ENCODE measurements at places on chromosomes 7 and 10.

- no peak for DNase-seq
Measured at GRCh38 chr7:11633310-11633709, 198.7 kb downstream of the THSD7A start.

DNA sequence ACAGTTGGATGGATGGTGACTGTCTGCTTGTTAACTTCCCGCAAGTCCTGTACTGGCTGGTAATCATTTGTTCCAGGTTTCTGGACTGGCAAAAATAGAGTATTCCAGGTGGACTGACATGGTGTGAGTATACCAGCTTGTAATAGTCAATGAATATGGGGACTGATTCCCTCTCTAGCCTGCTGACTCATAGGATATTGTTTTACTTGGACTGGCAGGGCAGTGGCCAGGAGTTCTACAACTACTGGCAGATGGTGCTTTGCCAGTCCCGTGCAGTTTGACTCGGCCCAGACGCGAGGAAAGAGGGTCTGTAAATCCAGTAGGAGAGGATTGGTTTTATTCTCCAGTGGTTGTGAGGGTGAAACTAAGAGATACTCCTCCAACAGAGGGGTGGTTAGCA lies 78.0 kb downstream of the PRR15 start:
- no peak for DNase-seq

GRCh38 chr7:11341285-11341944 lies 367.7 kb downstream of the PHF14 start:
- no peak for DNase-seq

DNA sequence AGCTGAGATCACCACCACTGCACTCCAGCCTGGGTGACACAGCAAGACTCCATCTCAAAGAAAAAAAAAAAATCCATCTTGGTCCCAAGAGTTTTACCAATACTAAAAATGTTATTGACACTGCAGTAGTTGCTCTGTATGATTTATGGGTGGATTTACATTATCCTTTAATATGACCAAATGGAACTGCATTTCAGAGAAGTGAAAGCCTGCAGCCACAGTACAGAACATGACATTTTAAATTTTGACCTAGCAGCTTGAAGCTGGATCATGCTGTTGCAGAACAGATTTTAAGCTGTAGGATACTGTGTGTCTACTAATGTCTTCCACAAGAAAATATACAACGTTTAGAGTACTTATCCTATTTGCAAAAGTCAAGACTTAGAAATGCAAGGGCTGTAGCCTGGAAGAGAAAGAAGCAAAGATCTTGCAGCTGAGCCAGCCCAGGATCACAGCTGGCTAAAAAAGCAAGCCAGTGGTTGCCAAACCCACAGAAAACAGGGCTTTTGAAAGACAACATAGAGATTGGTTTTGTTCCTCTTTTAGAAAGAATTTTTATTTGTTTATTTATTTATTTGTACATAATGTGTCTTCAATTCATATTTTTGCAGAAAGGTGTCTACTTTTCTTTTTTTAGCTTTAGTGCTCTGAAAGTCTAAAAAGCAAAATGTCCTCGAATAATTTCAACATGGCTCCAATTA lies 55.2 kb upstream of the WNT16 start:
- no peak for DNase-seq

DNA sequence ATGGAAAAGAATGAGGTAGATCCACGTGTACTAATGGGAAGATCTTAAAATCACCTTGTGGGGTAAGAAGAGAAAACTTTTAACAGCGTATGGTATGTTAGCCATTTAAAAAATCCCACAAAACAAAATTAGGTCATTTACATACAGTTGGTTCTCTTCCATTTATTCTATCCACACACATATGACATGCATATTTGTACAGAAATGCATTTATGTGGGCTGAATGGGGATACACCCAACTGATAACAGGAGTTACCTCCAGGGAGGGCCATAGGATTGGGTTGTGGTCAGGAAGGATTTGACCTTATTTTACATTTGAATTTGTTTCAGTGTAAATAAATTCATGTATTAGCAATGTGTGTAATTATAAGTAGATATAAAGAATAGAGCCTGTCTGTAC lies 71.5 kb downstream of the MCMBP start:
- DNase-seq = no peak

GRCh38 chr7:116331020-116331419 lies 120.7 kb downstream of the TES start:
- no peak for DNase-seq

GRCh38 chr10:55653531-55653930 lies 707.5 kb downstream of the ZWINT start:
- DNase-seq = no peak

DNA sequence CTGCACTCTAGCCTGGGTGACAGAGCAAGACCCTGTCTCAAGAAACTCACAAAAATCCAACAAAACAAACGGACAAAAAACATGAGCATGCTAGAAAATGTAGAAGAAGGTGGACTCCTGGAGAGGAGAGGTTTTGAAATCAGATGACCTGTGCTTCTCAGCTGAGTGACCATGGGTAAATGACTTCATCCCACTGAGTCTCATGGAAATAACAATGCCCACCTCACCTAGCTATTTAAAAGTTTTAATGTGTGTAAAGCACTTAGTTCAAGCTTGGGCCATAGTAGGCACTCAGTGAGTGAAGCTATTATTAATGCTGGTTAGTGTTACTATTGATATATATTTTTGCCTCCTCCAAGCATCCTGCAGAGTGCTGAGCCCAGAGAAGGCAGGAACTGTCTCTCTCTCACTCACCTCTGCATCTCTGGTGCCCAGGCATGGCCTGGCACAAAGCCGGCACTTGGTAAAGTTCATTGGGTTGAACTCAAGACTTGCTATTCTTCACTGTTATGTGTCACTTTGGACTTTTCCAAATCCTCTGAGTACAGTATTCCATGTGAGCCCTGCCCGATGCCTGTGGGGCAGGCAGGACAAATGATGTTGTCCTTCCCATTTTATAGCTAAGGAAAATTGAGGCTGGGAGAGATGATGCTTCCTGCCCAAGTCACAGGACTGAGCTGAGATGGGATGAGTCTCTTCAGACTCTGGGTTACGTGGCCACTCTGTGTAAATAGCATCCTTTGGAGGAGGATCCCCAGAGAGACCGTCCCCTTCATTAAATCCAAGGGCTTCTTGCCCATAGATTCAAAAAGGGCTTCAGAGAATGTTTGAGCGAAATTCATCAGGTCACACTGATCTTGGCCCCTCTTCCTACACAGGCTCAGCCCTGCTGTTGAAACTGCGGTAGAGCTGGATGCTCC lies 81.4 kb upstream of the EMX2 start:
- DNase-seq = no peak

GRCh38 chr7:108561047-108561619 lies 8.4 kb downstream of the THAP5 start:
- DNase-seq = no peak

DNA sequence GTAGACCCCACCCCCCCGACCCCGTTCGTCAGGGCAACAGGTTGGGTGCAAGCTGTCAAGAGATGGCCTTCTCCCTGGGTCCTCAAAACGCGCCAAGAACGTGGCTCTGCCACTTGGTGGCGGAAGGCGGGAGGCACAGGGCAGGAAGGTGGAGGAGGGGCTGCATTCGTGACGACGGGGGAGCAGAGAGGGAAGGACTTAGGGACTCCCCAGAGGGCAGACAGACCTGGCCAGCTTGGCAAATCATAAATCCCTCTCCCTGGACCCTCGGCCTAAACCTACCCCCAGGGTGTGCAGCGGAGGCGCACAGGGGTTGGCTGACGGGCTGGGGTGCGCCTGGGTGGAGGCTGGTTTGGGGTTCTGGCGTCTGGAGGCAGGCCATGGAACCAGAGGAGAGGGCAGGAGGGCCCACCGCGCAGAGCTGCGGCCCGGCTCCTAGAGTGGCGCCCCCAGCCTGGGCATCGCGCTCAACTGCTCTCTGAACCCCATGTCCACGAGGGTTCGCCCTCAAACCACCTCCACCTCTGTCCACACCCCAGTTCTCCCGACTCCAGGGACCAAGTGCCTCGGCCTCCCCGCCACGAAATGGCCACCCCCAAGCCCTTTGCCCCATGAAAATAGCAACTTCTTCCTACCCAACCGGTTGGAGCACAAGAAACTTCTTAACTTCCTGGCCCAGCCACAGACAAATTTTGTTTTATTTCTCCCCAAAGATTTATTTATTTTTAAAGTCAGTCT lies 10.8 kb upstream of the GATA3 start:
- no peak for DNase-seq

DNA sequence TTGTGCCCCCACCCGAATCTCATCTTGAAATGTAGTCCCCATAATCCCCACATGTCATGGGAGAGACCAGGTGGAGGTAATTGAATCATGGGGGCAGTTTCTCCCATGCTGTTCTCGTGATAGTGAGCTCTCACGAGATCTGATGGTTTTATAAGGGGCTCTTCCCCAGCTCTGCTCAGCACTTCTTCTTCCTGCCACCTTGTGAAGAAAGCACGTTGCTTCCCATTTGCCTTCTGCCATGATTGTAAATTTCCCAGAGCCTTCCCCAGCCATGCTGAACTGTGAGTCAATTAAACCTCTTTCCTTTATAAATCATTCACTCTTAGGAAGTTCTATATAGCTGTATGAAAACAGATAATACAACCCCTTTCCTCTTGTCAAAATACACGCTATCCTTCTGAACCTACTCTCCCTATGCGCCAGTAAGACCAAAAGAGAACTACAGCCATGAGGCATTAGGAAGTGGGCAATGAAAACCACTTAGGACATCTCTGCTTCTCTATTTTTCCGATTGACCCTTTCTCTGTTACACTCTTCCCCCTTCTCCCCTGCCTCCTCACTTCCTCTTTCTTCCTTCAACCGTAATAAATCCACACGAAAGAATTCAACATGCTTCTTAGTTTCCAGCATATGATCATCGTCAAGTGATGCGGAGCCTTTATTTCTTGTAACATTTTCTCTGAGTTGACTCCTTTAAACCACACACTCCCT lies 101.2 kb upstream of the WDR11 start:
- DNase-seq = no peak

- DNase-seq = no peak
Measured at GRCh38 chr7:2601065-2601464, 30.7 kb upstream of the TTYH3 start.

DNA sequence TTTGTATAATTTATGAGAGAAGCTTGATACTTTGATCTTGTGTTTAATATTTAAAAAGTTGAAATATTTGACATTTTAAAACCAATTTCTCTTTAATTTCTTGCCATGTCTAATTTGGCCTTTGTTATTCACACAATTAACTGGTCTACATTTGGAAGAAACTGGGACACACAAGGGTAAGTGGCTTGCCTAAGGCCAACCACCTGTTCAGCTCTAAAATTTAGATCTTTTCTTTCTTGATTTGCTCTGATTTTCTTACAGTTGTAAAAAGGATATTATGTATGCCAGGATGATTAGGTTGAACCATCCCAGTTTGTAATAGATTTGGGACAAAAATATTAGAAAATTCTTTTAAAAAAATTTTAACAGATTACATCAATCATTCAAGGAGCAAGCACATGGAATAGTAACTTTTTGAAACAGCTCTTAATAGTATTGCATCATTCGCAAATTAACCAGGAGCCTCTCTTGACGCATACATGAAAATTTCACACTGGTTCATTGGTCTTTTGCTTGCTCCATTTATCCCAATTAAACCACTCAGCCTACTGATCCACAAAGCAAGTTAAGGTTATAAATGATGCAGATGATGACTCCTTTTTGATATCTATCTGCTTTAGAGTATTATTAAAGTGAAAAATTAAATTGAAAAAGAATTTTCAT lies 222.4 kb upstream of the SLC26A5 start:
- DNase-seq = no peak

- no peak for DNase-seq
Measured at GRCh38 chr7:30433506-30433905, 45.1 kb downstream of the NOD1 start.

DNA sequence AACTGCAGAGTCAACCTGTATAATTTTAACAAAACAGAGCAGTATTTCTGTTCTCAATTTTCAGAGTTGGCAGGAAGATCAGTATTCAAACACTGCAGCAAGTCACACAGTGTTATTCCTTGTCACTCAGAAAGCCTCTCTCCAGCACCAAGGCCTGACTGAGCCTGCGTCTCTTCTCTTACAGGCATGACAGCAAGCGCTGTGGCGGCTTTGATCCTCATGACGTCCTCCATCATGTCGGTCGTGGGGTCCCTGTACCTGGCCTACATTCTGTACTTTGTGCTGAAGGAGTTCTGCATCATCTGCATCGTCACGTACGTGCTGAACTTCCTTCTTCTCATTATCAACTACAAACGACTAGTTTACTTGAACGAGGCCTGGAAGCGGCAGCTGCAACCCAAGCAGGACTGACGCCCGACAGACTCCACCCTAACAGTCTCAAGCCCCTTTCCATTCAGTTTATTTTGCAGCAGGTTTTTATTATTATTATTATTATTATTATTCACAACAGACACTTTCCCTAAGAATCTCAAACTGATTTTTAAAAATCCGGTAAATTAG lies 28.0 kb downstream of the GUSB start:
- DNase-seq = no peak
